ENCODE measurements at places on chromosomes 1 and 21.

DNA sequence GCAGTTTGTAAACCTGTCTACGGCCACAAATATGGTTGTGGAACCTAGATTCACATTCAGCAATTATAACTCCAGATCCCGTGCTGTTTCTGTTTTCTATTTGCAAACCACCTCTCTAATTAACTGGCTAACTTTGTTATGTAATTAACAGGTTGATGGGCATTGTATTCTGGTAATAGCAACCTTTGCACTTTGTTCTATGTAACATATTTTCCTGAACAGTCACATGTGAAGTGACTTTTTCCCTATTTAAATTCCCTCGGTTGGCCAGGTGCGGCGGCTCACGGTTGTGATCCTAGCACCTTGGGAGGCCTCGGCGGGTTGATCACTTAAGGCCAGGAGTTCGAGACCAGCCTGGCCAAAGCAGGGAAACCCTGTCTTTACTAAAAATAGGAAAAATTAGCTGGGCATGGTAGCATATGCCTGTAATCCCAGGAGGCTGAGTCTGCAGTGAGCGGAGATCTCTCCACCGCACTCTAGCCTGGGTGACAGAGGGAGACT, 1.4 kb downstream of the ACADM start:
- no peak for DNase-seq

DNA sequence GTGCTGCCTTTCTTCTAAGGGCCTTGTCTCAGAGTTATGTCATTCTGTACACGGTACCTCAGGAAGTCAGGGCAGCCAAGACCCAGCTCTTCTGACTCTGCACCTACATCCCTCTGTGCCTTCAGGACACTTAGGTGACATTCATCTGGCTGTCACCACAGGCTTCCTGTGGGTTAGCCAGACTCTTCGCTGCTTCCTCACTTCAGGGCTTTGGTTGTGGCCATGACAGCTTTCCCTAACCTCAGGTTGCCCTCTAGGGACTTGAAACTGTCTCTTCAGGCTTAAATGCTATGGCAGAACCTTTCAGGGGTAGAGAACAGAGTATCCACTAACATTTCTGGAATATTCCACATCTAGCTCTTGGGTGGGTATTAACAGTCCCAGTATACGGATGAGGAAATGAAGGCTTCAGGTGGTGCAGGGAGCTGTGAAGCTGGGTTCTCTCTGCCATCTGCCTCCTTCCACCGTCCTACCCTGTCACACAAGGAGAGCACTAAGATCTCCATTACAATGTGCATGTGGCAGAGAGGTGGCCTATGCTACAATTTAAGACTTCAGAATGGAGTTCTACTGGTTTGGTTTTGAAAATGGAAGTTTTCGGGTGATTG, 9.9 kb downstream of the TSSK3 start:
- no peak for DNase-seq

- no peak for DNase-seq
These were observed 39.0 kb upstream of the PDE9A start for GRCh38 chr21:42614396-42614795.

DNA sequence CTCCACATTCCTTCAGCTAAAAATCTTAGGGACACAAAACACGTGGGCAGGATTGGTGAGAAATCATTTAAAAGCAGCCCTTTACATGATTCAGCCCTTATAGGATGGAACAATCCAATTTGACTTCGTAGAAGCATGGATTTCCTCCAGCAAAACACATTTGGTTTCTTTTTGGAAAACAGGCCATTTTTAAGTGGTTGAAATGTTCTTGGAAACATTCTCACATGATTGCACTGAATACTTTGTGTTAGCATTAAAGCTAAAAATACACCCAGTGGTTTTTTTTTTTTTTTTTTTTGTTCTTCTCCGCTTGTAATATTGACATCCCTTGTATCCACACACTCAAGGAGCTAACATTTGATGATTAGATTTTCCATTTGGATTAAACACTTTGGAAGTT, 42.1 kb upstream of the ABCG1 start:
- DNase-seq: no peak

DNA sequence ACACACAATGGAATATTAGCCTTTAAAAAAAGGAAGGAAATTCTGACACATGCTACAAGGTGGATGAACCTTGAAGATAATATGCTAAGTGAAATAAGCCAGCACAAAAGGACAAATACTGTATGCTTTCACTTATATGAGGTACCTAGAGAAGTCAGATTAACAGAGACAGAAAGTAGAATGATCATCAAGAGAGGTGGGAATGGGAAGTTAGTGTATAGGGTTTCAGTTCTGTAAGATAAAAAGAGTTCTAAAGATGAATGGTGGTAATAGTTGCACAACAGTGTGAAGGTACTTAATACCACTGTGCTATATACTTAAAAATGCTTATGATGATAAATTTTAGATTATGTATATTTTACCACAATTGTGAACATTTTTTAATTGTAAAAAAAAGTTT, 7.2 kb downstream of the RPAP2 start:
- DNase-seq: no peak

DNA sequence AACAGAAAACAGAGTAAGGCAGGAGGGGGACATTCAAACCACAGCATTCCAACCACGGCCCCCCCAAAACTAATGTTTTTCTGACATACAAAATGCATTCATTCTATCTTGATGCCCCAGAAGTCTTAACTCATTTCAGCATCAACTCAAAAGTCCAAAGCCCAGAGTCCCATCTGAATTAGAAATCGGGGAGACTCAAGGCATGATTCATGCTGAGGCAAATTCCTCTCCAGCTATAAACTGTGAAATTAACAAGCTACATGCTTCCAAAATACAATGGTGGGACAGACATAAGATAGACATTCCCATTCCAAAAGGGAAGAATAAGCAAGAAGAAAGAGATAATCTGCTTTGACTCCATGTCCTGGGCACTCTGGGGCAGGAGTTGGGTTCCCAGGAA, 73.9 kb downstream of the KCNJ15 start:
- DNase-seq: no peak

DNA sequence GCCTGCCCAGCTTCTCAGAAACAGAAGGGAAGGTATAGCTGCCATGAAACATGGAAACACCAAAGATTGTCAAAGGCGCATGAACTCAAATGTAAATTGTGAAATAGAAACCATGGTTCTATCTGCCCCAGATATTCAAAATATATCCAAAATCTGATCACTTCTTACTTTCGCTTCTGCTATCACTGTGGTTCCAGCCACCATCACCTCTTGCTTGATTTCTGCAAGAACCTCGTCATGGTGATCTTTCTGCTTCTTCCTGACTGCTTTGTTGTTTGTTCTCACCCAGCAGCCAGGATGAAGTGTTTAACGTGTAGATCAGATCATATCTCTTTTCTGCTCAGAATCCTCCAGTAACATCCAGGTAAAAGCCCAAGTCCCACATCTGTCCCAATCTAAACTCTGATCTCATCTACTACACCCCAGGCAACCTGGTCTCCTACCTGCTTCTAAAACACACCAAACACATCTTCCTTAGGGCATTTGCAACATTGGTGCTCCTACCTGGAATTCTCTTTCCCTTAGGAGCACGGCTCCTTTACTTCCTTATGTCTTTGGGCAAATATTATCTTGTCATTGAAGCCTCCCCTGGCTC, 10.5 kb upstream of the LMO4 start:
- DNase-seq: no peak

GRCh38 chr1:203278082-203278884, 27.0 kb upstream of the BTG2 start:
- peak; percentile 16 for DNase-seq

- DNase-seq: no peak
These were observed 198.9 kb upstream of the CACYBP start for GRCh38 chr1:174800876-174801275.

DNA sequence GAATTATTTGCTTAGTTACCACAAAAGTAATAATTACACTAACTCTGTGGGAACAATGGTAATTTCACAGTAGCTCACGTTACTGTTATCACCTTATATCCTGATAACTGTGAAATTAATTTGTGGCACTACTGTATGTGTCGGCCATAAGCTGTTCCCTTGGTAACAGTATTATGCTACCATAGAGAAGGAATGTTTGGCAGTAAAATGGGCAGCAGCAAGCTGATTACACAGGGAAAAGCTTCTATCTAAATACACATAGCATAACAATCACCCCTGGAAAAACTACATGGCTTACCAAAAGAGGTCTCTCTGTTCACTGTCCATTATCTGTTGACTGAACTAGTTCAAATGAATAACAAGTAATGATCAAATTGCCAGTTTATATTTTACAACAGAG, 124.1 kb downstream of the DPYD start:
- no peak for DNase-seq

All from cortex of kidney (tissue), 1 donor.